ENCODE measurements at places on chromosomes 16 and 17.

DNA sequence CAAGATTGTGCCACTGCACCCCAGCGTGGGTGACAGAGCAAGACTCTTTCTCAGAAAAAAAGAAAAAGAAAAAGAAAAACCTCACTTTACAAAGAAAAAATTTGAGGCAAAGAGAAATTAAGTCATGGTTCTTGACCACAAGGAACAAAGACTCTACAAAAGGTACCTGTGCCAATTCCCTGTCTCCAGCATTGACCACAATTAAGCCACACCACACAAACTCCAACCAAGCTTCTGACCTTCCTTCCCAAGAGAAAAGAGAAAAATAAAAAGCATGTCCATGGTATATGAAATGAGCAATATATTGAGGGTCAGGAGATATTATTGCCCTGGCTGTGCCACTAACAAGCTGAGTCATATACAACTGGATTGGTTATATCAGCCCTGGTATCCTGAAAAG lies 146.3 kb upstream of the NOG start:
- DNase-seq: no peak

- DNase-seq: no peak
Measured at GRCh38 chr16:83211711-83212110, 584.9 kb downstream of the CDH13 start.

DNA sequence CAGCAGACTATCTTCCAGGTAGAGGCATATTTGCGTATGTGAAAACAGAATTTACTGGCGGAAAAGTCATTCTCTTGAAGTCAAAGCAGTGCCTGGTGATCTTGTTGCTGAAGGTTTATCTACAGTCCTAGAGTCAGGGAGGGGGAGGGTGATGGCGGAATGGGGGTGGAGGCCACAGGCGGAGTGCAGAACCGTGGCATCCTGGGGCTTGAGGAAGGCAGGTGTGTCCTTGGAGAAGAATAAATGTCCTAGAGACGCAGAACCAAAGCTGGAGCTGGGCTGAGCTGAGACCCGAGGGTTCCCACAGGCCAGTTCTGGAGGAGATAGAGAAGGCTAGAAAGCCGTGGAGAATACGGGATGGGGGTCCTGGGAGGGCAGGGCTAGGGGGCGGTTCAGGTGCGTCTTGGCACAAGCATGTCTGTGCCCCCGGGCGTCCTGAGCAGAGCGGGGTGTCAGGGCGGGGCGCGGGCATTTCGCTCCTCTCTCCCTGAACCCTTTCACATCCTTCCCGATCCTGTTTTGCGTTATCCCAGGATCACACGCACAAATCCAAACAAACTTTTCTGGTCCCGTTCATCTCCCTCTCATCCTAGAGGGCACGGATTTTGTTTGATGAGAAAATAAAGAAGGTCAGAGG lies 76.9 kb upstream of the CREBBP start:
- no peak for DNase-seq

DNA sequence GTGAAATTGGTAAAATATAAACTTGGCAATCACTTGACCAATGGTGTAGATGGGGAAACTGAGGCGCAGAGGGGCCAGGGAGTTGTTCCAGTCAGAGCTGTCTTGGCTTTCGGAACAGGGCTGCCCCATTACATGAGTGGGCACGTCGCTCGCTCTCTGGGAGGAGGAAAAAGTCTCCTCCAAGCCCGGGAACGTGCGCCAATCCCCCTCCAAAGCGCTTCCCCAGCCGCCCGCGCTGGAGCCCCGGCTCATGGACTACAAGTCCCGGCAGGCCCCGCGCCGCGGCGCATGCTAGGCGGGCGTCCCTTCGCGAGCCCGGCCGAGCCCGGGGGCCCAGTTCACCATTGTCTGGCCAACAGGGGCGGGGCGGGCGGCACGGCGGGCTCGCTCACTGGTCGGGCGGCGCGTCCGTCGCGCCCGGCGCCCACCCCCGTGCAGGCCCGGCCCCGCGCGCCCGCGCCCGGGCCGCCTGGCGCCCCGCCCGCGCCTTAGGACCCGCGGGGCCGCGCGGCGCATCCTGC lies at the start of gene LLGL1:
LLGL1 (plus strand) TSS at position 515 of the 521 bp plus-strand sequence. CDS start 48 bp downstream, outside the sequence.
- DNase-seq: peak; percentile 91
